ENCODE measurements at places on chromosomes 11 and 22. TPM values are rescaled to one million over a fixed set of nuclear protein-coding genes. Genes with fewer than 3 reads are reported as not detected.

NLRP10 gene
- total RNA-seq, result not detected

CD44 gene
- 28.9 TPM for total RNA-seq

SCYL1 gene
- 41.8 TPM for total RNA-seq

SYT7 gene
- total RNA-seq, result 31.1 TPM

CASTOR1 gene
- total RNA-seq, result 6.6 TPM

DDTL gene
- total RNA-seq, result 0.20 TPM

IGF2 gene
- total RNA-seq, result 558 TPM

ENDOD1 gene
- total RNA-seq, result 57.1 TPM

MRGPRX4 gene
- total RNA-seq, result 0.20 TPM

OSBP2 gene
- 22.5 TPM for total RNA-seq

MICALL1 gene
- total RNA-seq, result 22.9 TPM

FAM180B gene
- total RNA-seq, result 1.8 TPM

SLC25A1 gene
- 60.5 TPM for total RNA-seq

C2CD3 gene
- 23.4 TPM for total RNA-seq

GSTT2B gene
- 1.1 TPM for total RNA-seq

OR51B2 gene
- 0.22 TPM for total RNA-seq

SLC5A12 gene
- total RNA-seq, result 0.50 TPM

SHISAL1 gene
- total RNA-seq, result 8.2 TPM

VPREB1 gene
- not detected for total RNA-seq

APOBEC3H gene
- not detected for total RNA-seq

MMP27 gene
- total RNA-seq, result not detected

B4GALNT4 gene
- total RNA-seq, result 67.1 TPM

NXPE2 gene
- 0.89 TPM for total RNA-seq

LIF gene
- total RNA-seq, result 0.20 TPM

GAB4 gene
- total RNA-seq, result 0.10 TPM

BATF2 gene
- 0.99 TPM for total RNA-seq

IL10RA gene
- 7.2 TPM for total RNA-seq

TCN1 gene
- total RNA-seq, result not detected

MPPED2 gene
- 30.7 TPM for total RNA-seq

CLDN5 gene
- 61.0 TPM for total RNA-seq

TTLL8 gene
- total RNA-seq, result not detected

WT1 gene
- 0.69 TPM for total RNA-seq

OTOG gene
- total RNA-seq, result 1.3 TPM

VWCE gene
- total RNA-seq, result 1.5 TPM

BCO2 gene
- total RNA-seq, result 16.2 TPM

CCDC86 gene
- 8.9 TPM for total RNA-seq

SSTR3 gene
- total RNA-seq, result 2.0 TPM

ELF5 gene
- total RNA-seq, result 0.11 TPM

OR5T2 gene
- not detected for total RNA-seq

LMO2 gene
- 72.7 TPM for total RNA-seq

GNB1L gene
- total RNA-seq, result 3.2 TPM

CARD16 gene
- 9.7 TPM for total RNA-seq

GSTT4 gene
- total RNA-seq, result not detected

CALCA gene
- total RNA-seq, result 17.6 TPM

GLYATL2 gene
- 1.9 TPM for total RNA-seq

MOV10L1 gene
- 3.3 TPM for total RNA-seq

ANO3 gene
- total RNA-seq, result 2.4 TPM

C11orf42 gene
- total RNA-seq, result not detected

TRAPPC4 gene
- total RNA-seq, result 61.3 TPM

SCT gene
- total RNA-seq, result not detected

OOSP1 gene
- not detected for total RNA-seq

ACRV1 gene
- total RNA-seq, result 0.17 TPM

CRYBB3 gene
- 0.28 TPM for total RNA-seq

GNAZ gene
- total RNA-seq, result 33.3 TPM

SULT4A1 gene
- 66.8 TPM for total RNA-seq

HTR3B gene
- total RNA-seq, result not detected

MPZL3 gene
- 5.8 TPM for total RNA-seq

GAL3ST1 gene
- total RNA-seq, result 10.3 TPM

Data from spinal cord (tissue), 10 donors.